ENCODE measurements at places on chromosomes 2 and 18. TPM values are rescaled to one million over a fixed set of nuclear protein-coding genes. Genes with fewer than 3 reads are reported as not detected.

DNA sequence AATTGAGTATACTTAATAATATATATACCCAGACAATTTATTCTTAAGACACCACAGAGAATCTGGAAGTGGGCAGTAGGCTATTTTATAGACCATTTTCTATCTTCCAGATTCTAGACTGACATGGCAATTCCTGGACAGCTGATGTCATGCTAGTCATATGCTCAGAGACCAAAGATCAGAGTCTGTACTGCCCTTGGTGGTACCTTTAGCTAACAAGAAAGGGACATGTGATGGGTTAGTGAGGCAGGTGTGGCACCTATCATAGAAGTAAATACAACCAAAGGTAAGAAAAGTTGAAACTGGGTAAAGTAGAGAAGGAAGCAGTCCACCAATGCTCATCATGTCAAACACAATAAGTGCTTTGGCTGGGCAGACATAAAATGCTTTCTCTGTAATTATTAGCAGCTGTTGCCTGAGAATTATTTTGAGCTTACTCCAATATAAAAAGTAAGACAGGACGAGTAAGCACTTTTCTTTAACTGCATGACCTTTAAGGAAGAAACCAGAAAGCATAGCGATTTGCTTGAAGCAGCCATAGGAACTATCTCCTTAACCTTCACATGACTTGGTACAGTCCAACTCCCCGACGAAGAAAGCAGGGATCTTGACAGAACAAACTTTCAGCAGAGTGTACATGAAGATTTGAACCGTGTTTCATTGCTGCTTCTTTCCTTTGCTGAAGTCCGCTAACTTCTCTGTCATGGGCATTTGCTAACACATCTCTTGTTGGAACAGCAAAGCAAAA, 47.1 kb downstream of the SLC40A1 start:
- no peak for DNase-seq

DNA sequence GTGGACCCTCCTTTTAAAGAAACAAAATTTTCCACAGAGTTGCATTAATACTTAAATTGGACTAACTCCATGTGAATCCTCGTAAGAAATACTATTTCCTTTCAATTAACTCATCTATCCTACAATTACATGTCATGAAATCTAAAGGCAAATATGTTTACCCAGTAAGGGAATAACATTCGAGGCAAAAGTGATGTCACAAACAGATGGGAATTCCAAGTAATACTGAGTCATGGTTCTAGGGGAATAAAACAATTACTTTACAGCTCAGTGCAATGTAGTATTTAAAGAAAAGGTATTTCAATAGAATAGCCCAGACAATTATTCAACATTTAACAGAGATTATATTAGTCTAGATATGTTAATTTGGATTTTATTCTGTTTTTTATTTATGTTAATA, 205.8 kb downstream of the ZNF385B start:
- no peak for DNase-seq

DNA sequence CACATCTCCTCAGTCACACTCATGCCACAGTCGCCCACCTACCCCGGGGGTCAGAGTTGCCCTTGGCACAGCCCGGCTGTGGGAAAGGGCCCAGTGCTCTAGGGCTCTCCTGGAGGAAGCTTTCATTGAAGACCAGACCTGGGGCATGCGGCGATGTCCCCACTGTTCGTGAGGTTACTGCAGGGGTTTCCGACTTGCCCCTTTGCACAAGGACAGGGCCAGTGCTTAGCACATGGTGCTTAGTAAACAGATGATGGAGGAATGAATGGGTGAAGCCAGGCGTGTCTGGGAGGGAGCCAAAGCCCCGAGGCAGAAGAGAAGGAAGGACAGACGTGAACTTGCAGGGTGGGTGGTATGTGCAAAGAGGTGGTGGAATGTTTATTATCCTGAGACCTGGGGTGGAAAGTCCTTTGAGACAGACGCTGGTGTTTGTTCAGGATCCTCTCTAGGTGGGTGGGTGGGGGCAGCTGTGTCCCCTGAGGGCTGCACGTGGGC, 205.9 kb upstream of the ARL4C start:
- DNase-seq: no peak

GRCh38 chr2:145813481-145813880, 1293.6 kb upstream of the ZEB2 start:
- no peak for DNase-seq

DNA sequence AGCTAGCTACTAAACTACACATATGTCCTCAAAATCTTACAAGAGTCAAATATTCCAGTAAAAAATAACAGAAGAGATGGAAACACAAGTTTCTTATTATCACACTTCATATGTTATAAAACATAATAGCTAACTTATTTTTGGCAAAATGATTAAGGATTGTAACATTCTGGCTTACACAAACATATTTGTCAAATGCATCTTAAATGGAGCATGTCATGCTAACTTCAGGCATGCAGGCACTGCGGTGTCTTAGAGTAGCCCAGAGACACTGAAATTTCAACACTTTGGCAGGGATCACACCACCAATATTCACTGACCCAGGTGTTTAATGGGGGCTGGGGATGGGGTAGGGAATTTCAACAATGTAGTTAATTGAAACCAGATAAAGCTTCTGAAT, 51.6 kb downstream of the LDAH start:
- DNase-seq: no peak

DNA sequence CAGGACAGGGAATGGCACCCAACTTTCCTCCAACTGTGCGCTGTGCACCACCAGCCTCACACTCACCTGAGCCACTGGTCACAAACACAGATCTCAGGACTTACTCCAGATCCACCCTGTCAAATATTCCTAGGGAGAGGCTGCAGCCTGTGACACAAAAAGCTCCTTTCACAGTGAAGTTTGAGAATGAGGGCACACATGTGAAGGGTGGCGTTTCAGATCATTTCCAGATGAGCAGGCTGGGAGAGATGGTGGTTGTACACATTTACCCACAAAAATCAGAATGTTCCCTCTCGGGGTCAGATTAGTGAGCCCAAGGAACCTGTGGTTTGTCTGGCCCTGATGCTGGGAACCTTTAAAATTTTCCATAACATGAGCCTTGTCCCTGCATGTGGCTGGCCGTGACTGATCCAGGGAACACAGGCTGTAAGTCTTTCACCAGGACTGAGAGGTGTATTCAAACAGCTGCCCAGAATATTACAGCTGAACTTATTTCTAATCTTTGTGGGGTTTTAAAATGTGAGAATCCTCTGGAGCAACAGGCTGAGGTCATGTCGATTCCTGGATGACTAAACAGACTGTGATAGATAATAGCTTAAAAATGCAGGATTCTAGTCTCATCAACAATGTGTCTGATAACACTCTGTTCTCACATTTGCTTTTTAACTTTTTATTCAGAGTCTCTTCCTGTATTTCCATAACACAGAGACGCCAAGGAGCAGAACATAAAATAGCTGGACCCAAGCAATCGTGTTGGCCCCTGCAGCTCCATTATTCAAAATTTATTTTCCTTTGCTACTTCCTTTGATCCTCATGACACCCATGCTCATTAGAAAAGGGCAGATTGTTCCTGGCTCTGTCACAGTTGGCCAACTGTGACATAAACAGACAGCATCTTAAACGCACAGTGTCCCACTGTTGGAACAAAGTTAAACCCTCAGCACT, 35.5 kb downstream of the IL1R2 start:
- no peak for DNase-seq

DNA sequence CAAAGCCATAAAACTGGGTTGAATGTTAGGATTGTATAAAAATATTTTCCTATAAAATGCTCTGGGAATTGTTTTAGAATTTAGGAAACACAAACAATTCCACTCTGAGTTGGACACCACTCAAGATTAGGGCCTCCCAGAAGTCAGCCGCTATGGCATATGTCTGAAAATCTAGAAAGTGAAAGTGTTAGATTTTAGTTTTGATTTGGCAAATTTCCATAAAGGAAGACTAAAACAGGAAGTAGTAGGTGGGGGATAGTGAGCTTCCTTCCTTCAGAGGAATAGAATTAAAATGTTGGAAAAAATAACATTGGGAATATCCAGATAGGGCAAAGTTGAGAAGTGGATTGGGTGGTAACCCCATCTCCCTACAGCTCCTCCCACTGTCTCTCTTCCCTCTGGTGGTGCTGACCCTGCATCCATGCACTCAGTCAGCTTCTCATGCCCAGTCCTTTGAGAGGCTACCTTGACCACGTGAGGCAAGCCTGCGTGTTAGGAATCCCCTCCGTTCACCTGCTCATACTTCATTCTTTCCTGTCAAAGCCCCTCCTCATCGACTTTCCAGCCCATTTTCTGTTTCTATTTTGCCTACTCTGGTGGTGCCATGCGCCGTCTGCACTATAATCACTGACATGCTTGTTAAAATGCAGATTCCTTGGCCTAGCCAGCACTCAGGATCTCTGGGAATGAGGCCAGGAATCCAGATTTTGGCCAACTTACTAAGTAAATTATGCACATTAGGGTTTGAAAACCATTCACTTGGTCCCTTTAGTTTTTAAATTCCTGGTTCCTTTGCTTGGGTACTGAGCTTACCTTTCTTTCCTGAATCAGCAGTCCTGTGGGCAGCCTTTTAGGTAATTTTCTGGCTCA, 83.5 kb downstream of the POLE4 start:
- DNase-seq: no peak

DNA sequence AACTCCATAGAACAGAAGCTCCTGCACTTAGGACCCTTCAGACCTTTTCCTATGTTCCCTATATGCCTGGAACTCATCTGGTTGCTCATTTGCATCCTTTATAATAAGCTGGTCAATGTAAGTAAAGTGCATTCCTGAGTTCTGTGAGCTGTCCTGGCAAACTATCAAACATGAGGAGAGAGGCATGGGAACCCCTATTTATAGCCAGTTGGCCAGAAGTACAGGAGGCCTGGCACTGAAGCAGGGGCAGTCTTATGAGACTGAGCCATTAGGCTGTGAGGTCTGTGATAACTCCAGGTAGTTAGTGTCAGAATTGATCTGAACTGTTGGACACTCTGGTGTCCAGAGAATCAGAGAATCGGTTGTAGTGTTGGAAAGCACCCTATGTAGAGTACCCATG, 88.4 kb downstream of the EHD3 start:
- no peak for DNase-seq

RAPGEF4 gene
- total RNA-seq: 1.7 TPM

DNA sequence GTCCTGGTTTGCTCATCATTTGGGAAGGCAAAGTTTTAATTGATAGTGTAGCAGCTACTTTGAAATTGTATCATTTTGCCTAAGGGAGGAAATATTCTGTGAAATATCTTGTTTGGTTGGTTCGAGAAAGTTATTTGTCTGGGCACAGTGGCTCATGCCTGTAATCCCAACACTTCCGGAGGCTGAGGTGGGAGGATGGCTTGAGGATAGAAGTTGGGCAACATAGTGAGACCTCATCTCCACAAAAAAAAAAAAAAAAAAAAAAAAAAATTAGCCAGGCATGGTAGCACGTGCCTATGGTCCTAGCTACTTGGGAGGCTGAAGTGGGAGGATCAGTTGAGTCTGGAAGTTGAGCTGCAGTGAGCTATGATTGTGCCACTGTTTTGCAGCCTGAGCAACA, 3.1 kb upstream of the ADGRF3 start:
- no peak for DNase-seq

- DNase-seq: no peak
Measured at GRCh38 chr2:207867056-207867455, 97.3 kb upstream of the FZD5 start.

- no peak for DNase-seq
Measured at GRCh38 chr2:196112418-196113034, 43.9 kb upstream of the DNAH7 start.

- no peak for DNase-seq
Measured at GRCh38 chr2:37656512-37657423, 14.7 kb downstream of the CDC42EP3 start.

DNA sequence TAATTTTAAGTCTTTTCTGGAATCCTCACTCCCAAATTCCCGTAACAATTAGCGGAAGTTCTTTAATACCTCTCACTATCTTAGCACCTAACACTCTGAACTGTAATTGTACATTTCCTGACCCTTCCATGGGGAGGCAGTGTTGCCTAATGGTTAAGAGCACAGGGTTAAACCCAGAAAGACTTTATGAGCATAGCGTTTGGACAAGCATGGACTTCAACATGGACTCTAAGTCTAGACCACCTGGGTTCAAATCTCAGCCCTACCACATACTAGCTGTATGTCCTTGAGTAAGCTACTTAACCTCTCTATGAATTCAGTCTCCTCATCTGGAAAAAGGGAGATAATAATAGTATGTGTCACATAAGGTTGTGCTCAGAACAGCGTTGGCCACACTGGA, 13.0 kb downstream of the ANTXR1 start:
- no peak for DNase-seq

GRCh38 chr2:155994315-155994714, 338.2 kb downstream of the NR4A2 start:
- DNase-seq: no peak

- no peak for DNase-seq
Measured at GRCh38 chr2:45570671-45571334, 40.3 kb downstream of the SRBD1 start.

DNA sequence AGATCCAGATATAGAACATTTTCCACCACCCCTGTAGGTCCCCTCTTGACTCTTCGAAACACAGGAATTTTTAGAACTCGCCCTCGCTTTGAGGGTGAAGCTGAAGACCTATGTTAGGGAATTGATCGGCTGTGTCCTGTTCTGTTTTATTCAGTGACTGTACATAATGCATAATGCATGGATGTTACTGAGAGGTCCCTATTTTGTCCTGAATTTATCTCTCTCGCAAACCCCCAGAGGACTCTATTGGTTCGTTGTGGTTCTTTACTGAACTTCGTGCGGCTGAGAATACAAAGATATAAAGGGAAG, 431 bp upstream of the EIF5B start:
- no peak for DNase-seq

- no peak for DNase-seq
Measured at GRCh38 chr2:237455764-237456163, 31.3 kb upstream of the MLPH start.

KRCC1 gene
- total RNA-seq: 15.5 TPM

- no peak for DNase-seq
Measured at GRCh38 chr2:43146083-43146482, 80.3 kb downstream of the ZFP36L2 start.

DNA sequence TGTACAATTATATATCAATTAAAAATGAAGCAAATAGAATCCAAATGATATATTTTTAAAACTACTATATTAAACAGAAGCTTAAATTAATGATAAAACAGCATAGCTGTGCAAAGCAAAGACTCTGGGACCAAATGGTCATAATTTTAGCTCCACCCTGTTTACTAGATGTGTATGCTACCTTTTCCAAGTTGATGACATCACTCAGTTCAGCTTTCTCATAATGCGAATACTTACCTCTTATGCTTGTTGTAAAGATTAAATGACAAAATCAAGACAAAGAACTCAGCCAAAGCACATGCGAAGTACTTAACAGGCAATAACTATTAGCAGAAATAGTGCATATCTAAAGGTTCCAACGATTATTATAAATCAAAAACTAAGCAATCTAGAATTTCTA, 51.6 kb downstream of the LNPK start:
- no peak for DNase-seq
